ENCODE measurements at places on chromosomes 1 and 21. TPM values are rescaled to one million over a fixed set of nuclear protein-coding genes. Genes with fewer than 3 reads are reported as not detected.
A peak's percentile ranks its signal among the peaks of the same experiment; 100 is the strongest.

DNA sequence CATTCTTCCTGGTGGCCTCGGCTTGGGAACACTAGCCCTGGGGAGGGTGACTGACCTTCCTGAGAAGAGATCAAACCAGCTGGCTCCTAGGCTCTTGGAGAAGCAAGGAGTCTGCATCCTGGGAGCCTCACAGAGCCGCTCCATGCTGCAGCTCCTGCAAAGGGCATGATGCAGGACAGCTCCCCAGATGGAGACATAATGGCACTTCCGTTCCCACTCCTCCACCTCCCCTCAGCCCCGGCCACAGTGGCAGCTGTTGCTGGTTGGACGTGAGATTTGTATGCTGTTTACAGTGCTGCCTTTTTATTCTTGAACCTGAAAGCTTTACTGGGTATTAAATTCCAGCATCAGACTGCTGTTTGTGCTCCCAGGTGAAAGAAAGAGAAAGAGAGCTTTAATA lies 83.7 kb upstream of the CTTNBP2NL start:
- H3K27me3 ChIP-seq, result peaks cover 13% of the 10 kb centered on the region
- no peak for DNase-seq
- H3K4me3 ChIP-seq, result no peak overlapping the region
- no peak overlapping the region for H3K27ac ChIP-seq

- no peak for DNase-seq
- H3K36me3 ChIP-seq, result no peaks in the 10 kb centered on the region
- H3K4me1 ChIP-seq, result no peaks in the 10 kb centered on the region
- no peak overlapping the region for H3K4me3 ChIP-seq
These were observed 12.5 kb upstream of the ANKRD45 start for GRCh38 chr1:173682184-173682583.

DNA sequence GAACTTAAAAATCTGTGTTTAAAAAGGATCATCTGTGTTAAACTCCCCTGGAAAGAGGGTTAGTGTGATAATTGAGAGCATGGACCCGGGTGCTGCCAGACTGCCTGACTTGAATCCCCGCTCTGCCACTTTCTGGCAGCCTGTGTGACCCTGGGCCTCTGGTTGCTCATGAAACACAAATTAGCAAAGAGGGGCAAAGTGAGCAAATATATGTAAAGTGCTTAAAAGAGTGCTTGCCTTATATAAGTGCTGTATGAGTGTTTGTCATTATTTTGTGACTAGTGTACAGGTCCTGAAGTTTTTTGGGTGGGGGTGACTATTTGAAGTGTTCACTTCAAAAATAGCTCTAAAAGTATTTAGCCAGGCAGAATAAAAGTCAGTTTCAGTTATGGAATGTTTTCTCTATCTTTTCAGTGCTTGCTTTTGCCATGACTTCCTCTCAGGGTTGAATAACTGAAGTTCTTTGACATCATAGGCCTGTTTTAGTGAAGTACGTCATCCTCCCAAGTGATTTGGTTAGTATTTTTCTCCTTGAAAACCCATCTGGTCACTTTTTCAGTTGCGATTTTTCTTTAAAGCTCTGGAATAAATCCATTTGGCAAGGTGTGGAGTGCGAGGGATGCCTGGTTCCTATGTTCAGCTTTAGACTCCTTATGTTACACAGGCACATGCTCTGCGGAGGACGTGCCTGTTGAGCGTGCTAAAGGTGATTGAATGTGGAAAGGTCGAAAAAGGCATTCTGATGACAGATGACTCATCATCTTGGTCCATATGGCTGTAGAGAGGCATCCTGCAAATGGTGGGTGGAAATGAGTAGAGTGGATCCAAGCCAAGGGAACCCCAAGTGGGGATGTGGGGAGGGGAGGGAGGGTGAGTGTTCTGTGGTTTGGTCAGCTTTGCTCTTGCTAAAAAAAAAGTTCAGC lies 47.8 kb downstream of the AK4 start:
- no peaks in the 10 kb centered on the region for H3K4me1 ChIP-seq
- no peaks in the 10 kb centered on the region for H3K36me3 ChIP-seq
- no peak overlapping the region for H3K4me3 ChIP-seq
- H3K27me3 ChIP-seq, result no peaks in the 10 kb centered on the region

DNA sequence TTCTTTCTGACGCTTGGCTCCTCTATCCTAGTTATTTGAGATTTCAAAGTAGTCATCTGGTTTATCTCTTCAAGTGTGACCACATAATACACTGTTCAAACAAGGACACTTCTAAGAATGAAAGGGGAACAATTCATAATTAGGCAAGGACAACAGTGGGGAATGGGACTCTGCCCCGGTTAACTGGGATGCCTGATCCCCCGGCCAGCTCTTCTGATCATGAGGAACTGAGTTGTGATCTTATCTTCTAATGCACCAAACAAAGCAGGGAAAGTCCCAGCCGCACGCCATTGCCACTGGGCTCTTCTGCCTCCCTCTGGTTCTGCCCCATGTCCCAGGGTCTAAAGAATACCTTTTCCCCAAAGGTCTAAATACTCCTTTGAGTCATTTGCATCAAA lies 158.2 kb upstream of the IRF2BP2 start:
- no peak overlapping the region for H3K4me3 ChIP-seq
- no peak overlapping the region for H3K27ac ChIP-seq
- H3K27me3 ChIP-seq, result no peaks in the 10 kb centered on the region

- H3K27me3 ChIP-seq, result no peaks in the 10 kb centered on the region
- no peak overlapping the region for H3K4me3 ChIP-seq
- no peak for DNase-seq
- no peak overlapping the region for H3K27ac ChIP-seq
These were observed 26.6 kb downstream of the MATN1 start for GRCh38 chr1:30696831-30697230.

GRCh38 chr1:21216835-21217811 lies 40.4 kb upstream of the EIF4G3 start:
- peak; percentile 44 for DNase-seq
- no peaks in the 10 kb centered on the region for H3K27me3 ChIP-seq
- H3K36me3 ChIP-seq, result peaks cover 42% of the 10 kb centered on the region
- H3K4me1 ChIP-seq, result peaks cover 5% of the 10 kb centered on the region

DNA sequence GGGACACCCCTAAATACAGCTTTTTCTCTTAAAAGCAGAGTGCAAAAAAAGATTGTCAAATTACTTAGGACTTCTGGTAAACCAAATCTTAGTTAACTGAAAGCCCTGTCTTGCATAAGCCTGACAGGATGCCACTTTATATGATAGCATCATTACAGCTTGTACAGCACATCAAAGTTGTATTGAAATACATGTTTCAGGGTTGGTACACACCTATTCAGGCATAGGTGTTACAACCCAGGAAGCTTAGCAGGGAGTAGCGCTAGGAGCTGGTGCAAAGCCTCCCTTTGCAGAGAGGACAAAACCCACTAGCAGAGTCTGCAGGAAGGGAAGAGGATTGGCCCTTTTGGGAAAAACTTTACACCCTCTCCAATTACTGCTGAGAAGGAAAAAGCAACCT lies 258.9 kb upstream of the SGIP1 start:
- H3K36me3 ChIP-seq, result no peaks in the 10 kb centered on the region
- DNase-seq, result no peak
- peaks cover 43% of the 10 kb centered on the region for H3K4me1 ChIP-seq
- no peak overlapping the region for H3K4me3 ChIP-seq
- H3K27me3 ChIP-seq, result no peaks in the 10 kb centered on the region
- no peak overlapping the region for H3K27ac ChIP-seq

DNA sequence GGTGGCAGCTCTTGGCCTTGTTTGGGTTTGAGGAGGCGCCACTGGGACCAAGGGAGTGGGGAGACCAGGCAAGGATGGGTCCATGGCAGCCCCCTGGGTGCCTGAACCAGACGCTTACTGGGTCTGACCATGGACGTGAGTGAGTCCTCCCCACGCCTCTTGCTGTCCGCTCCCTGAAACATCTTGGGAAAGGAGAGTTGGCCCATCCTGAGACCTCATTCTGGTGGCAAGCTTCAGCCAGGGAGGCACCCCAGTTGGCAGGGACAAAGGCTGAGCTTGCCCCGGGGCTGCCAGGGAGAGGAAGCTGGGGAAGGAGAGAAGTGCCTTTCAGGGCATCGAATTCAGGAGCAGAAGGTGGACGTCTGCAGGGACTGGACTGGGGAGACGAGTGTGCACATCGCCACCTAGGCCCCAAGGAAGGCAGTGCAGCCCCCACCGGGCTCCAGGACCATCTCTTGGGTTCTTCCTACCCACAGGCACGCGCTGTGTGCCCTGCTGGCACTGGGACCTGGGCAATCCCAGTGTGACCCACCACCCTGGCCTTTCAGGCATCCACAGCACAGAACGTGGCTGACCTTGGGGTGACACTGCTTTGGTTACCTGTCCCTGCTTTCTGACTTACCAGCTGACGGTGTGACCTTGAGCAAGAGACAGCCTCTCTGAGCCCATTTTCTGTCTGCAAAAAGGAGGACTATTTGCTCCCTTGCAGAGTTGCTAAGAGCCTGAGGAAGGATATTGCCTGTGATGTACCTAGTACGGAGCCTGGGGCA lies 132.9 kb upstream of the WNT4 start:
- no peaks in the 10 kb centered on the region for H3K4me1 ChIP-seq
- no peak overlapping the region for H3K4me3 ChIP-seq
- H3K27me3 ChIP-seq, result peaks cover 12% of the 10 kb centered on the region
- H3K36me3 ChIP-seq, result no peaks in the 10 kb centered on the region
- peak; percentile 39 for DNase-seq
- no peak overlapping the region for H3K27ac ChIP-seq

GRCh38 chr1:209786146-209786545 lies 1.8 kb upstream of the C1orf74 start:
- 0 out of 2 replicates have a peak, but pooled peaks cover 5% of the 10 kb centered on the region for H3K36me3 ChIP-seq
- peaks cover 11% of the 10 kb centered on the region for H3K4me1 ChIP-seq
- DNase-seq, result no peak
- H3K4me3 ChIP-seq, result no peak overlapping the region
- 0 out of 2 replicates have a peak, but pooled peaks cover 4% of the 10 kb centered on the region for H3K27me3 ChIP-seq
- no peak overlapping the region for H3K27ac ChIP-seq

- no peak for DNase-seq
- peaks cover 42% of the 10 kb centered on the region for H3K4me1 ChIP-seq
- H3K27ac ChIP-seq, result no peak overlapping the region
- no peaks in the 10 kb centered on the region for H3K27me3 ChIP-seq
- H3K4me3 ChIP-seq, result no peak overlapping the region
These were observed 62.2 kb upstream of the SLC44A3 start for GRCh38 chr1:94757931-94758330.

- H3K4me1 ChIP-seq, result no peaks in the 10 kb centered on the region
- H3K27ac ChIP-seq, result no peak overlapping the region
- H3K36me3 ChIP-seq, result no peaks in the 10 kb centered on the region
- no peak for DNase-seq
These were observed 100.2 kb downstream of the SPATA46 start for GRCh38 chr1:162276493-162276892.

DNA sequence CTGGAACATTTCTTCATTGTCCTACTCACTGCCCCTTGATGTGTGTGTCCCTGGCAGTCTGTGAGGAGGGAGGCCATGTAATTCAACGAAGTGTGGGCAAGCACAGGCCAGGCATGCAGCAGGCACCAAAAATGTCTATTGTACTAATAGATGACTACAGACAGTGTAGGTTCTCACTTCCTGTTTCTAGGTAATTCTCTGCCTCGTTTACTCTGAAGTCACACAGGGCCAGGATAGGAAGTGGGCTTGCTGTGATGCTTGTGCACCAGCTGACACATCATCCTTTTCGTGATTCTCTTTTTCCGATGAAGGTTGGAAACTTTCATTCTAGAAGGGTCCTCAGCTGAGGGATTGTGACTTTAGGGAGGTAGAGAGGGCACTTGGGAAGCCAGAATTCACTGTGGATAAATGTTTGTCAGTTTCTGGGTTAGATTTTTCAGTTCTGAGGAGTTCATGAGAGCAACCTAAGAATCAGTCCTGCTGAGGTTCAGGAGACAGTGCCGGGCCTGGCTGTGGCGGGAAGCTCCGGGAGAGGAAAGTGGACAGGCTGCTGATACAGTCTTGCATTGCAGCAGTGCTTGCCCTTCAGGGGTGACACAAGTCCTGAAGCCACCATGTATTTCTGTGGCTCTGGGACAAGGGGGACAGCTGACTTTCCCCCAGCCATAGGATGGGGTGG lies 4.3 kb upstream of the CSF1 start:
- H3K27me3 ChIP-seq, result no peaks in the 10 kb centered on the region
- H3K4me3 ChIP-seq, result no peak overlapping the region
- peaks cover 7% of the 10 kb centered on the region for H3K36me3 ChIP-seq
- H3K4me1 ChIP-seq, result peaks cover 29% of the 10 kb centered on the region

DNA sequence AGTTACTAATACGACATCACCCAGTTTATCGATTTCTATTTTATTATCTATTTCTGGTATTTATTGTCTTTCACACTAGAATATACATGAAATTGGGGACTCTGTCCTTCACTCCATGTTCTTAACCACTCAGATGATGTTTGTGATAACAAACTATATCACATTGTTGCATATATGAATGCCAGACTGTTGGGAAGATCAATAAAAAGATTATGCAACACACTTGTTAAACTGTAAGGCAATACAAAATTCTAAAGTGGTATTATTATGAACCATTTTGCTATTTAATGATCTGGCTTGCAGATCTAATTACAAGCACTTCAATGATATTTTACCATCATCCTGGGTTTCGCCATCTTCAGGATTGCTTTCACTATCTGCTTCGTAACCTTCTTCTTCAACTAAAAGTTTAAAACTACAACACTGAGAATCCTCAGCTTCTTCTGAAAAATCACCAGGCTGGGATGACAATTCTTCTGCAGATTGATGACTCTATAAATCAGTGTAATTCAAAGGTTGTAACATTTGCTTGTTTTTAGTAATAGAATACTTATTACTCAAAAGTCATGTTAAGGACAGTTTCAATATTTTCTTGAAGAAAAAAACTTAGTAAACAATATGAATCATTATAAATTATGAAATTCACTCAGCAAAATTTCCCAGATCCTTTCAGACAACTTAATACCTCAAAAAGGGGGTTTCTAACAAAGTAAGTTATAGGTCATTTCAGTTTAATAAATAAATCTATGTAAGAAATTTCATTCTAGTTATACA lies 63.9 kb downstream of the LYST start:
- H3K4me3 ChIP-seq, result no peak overlapping the region
- H3K4me1 ChIP-seq, result no peaks in the 10 kb centered on the region
- no peak overlapping the region for H3K27ac ChIP-seq
- H3K27me3 ChIP-seq, result no peaks in the 10 kb centered on the region

GRCh38 chr1:23537296-23537973 lies 6.4 kb upstream of the E2F2 start:
- H3K27me3 ChIP-seq, result no peaks in the 10 kb centered on the region
- H3K4me1 ChIP-seq, result peaks cover 11% of the 10 kb centered on the region
- H3K27ac ChIP-seq, result no peak overlapping the region
- no peaks in the 10 kb centered on the region for H3K36me3 ChIP-seq
- H3K4me3 ChIP-seq, result no peak overlapping the region

The CYP4X1 gene
- not detected for total RNA-seq

The PGLYRP4 gene
- total RNA-seq, result not detected

The KCNK2 gene
- not detected for total RNA-seq

The ACTA1 gene
- total RNA-seq, result not detected

The NMNAT2 gene
- total RNA-seq, result 0.60 TPM

The SPRR5 gene
- total RNA-seq, result not detected

The KCNJ9 gene
- total RNA-seq, result not detected

The HHAT gene
- 2.9 TPM for total RNA-seq

The SPRR1B gene
- not detected for total RNA-seq
